HepG2 (cell line): ENCODE measurements at places on chromosomes 4 and X. TPM values are rescaled to one million over a fixed set of nuclear protein-coding genes. Genes with fewer than 3 reads are reported as not detected.
A peak's percentile ranks its signal among the peaks of the same experiment; 100 is the strongest.

GRCh38 chrX:150037041-150037440, 98.8 kb upstream of the EOLA2 start:
- H3K27ac ChIP-seq = no peak overlapping the region
- peak; percentile 35 for DNase-seq
- H3K4me1 ChIP-seq = peaks cover 35% of the 10 kb centered on the region
- no peaks in the 10 kb centered on the region for H3K36me3 ChIP-seq
- H3K4me3 ChIP-seq = no peak overlapping the region

GRCh38 chrX:38923451-38923969, 122.3 kb downstream of the MID1IP1 start:
- H3K27me3 ChIP-seq = no peaks in the 10 kb centered on the region
- peak; percentile 0 for DNase-seq
- H3K36me3 ChIP-seq = no peaks in the 10 kb centered on the region
- H3K4me3 ChIP-seq = no peak overlapping the region

- H3K4me3 ChIP-seq = no peak overlapping the region
- no peaks in the 10 kb centered on the region for H3K4me1 ChIP-seq
- no peak for DNase-seq
- no peak overlapping the region for H3K27ac ChIP-seq
Measured at GRCh38 chr4:151866592-151866918, 105.7 kb upstream of the GATB start.

DNA sequence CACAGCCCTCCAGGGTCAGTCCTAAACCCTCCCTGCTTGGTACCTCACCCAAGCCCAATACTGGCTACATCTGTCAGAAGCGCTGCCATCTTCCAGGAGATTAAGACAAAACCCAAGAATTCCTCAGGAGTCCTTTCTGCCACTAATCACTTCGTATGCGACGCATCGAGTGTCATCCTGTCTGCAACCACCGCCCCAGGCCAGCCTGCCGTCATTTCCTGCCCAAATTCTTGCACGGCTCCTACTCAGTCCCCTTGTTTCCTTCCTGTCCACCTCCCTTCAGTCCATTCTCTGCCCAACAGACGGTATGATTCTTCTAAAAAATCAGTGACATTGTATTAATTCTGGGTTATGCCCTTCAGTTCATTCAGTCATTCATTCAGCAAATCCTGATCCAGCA, 113.6 kb downstream of the NFKB1 start:
- H3K36me3 ChIP-seq = peaks cover 21% of the 10 kb centered on the region
- no peak overlapping the region for H3K27ac ChIP-seq
- no peak for DNase-seq
- no peaks in the 10 kb centered on the region for H3K27me3 ChIP-seq

DNA sequence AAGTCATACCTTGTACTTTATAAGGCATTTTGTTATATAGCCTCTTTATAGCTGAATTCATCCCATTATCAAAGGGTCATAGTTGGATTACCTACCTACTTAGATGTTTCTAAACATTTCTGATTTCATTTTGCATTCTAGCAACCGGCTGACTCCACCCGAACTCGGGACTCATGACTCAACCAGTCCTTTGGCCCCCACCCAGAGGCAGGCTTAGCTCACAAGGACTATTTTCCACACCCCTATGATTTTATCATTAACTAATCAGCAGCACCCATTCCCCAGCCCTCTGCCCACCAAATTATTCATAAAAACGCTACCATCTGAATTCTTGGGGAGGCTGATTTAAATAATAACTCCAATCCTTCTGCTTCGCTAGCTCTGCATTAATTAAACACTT, 79.9 kb upstream of the EGFL6 start:
- H3K36me3 ChIP-seq = no peaks in the 10 kb centered on the region
- no peak overlapping the region for H3K4me3 ChIP-seq
- H3K4me1 ChIP-seq = no peaks in the 10 kb centered on the region
- no peak for DNase-seq
- no peak overlapping the region for H3K27ac ChIP-seq

DNA sequence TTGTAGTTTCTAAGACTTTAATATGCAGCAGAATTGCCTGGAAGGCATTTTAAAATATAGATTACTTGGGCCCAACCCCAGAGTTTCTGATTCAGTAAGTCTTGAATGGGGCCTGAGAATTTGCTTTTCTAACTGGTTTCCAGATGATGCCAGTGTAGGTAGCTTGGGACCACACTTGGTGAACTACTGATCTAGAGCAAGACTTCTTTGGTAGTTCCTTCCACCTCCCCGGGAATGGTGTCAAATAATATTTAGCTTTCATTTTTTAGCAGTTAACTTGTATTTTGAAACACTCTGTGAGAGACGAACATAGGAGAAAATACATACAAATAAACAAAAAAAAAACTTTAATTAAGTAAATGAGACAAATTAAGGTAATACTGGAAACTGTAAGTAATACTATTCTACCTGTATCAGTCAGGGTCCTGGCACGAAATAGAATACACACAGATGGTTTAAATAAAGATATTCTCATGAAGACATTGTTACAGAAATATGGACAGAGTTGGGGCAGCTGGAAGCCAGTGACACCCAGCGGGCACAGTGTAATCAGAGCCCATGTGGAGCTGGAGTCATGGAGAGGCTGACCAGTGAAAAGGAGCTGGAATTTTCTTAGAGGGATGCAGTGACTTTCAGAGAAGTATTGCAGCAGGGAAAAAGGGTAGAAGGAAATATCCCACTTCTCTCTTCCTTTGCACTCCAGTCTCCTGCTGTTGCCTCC, 905.7 kb downstream of the CCSER1 start:
- no peaks in the 10 kb centered on the region for H3K27me3 ChIP-seq
- no peak for DNase-seq
- H3K4me1 ChIP-seq = no peaks in the 10 kb centered on the region
- H3K36me3 ChIP-seq = no peaks in the 10 kb centered on the region

GRCh38 chr4:80306260-80306659, 29.3 kb upstream of the CFAP299 start:
- H3K4me3 ChIP-seq = no peak overlapping the region
- DNase-seq = no peak
- no peaks in the 10 kb centered on the region for H3K4me1 ChIP-seq
- no peak overlapping the region for H3K27ac ChIP-seq

DNA sequence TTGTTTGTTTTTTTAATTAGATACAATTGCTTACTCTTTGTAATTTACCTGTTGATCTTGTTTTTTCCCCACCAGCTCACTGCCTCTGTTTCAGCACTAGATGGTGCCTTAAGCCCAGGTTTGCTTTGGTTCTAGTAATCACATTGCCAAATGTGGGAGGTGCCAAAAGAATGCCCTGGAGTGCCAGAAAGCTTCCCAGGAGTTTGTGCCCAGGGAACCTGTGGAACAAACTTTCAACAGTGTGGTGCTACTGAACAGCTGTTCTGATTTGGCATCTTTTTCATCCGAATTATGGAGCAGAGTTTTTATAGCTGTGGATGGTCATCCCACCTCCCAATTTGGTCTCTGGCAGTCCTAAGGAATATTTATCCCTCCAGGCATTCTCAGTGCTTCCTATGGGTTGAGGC, 1000.7 kb downstream of the STIM2 start:
- H3K27ac ChIP-seq = no peak overlapping the region
- no peak overlapping the region for H3K4me3 ChIP-seq
- H3K4me1 ChIP-seq = no peaks in the 10 kb centered on the region
- DNase-seq = peak; percentile 25
- H3K36me3 ChIP-seq = no peaks in the 10 kb centered on the region

DNA sequence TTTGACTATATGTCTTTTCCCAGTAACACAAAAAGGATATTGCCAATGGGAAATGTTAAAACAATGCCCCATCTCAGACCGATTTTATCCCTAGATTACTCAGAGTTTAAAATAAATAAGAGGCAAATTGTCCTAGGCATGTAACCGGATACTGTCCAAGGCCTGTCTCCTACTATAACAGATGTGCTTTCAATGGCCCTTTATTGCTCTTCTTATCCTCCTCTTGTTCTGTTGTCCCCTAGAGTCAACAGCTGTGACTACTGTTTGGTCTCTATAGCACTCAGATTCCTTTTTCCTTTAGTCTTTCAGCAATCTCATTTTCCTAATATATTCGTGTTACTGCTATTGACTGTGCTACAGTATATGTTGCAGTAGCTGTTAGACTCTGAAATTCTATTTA, 66.8 kb upstream of the PLS3 start:
- no peaks in the 10 kb centered on the region for H3K4me1 ChIP-seq
- H3K4me3 ChIP-seq = no peak overlapping the region
- H3K36me3 ChIP-seq = no peaks in the 10 kb centered on the region

- no peaks in the 10 kb centered on the region for H3K4me1 ChIP-seq
- no peaks in the 10 kb centered on the region for H3K36me3 ChIP-seq
- DNase-seq = no peak
- no peaks in the 10 kb centered on the region for H3K27me3 ChIP-seq
Measured at GRCh38 chrX:119303137-119303536, 67.1 kb downstream of the PGRMC1 start.

- no peak overlapping the region for H3K4me3 ChIP-seq
Measured at GRCh38 chrX:149871940-149872339, 9.0 kb upstream of the MAGEA8 start.

DNA sequence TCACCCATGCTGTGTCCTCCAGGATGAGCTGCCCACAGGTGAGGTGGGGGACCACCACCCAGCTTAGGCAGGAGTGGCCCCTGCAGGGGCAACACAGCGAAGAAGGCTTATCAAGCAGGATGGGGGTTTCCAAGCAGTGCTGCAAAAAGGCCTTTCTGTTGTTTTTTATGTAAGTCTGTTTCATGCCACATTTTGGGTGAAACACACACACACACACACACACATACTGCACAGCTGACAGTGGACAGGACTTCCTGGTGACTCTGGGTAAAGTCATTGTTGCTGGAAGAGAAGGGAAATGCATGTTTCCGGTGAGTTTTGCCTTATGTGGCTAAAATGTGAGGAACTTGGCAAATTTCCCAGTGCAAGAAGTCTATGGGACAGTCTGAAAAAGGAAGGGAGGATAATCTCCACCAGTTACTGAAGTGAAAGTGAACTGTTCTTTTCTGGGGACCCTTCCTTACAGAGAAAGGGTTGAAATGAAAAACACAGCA, 119.2 kb downstream of the IRF2 start:
- peaks cover 71% of the 10 kb centered on the region for H3K4me1 ChIP-seq
- H3K4me3 ChIP-seq = no peak overlapping the region
- H3K36me3 ChIP-seq = no peaks in the 10 kb centered on the region
- H3K27me3 ChIP-seq = no peaks in the 10 kb centered on the region

GRCh38 chr4:113434247-113434587, 327.3 kb downstream of the CAMK2D start:
- peak; percentile 10 for DNase-seq
- no peaks in the 10 kb centered on the region for H3K36me3 ChIP-seq
- no peaks in the 10 kb centered on the region for H3K27me3 ChIP-seq
- no peak overlapping the region for H3K4me3 ChIP-seq
- no peak overlapping the region for H3K27ac ChIP-seq

Gene GLRB
- 0.24 TPM in 1 of 2 replicates, not detected in the other for total RNA-seq
